ENCODE measurements at places on chromosomes 6 and 20.

DNA sequence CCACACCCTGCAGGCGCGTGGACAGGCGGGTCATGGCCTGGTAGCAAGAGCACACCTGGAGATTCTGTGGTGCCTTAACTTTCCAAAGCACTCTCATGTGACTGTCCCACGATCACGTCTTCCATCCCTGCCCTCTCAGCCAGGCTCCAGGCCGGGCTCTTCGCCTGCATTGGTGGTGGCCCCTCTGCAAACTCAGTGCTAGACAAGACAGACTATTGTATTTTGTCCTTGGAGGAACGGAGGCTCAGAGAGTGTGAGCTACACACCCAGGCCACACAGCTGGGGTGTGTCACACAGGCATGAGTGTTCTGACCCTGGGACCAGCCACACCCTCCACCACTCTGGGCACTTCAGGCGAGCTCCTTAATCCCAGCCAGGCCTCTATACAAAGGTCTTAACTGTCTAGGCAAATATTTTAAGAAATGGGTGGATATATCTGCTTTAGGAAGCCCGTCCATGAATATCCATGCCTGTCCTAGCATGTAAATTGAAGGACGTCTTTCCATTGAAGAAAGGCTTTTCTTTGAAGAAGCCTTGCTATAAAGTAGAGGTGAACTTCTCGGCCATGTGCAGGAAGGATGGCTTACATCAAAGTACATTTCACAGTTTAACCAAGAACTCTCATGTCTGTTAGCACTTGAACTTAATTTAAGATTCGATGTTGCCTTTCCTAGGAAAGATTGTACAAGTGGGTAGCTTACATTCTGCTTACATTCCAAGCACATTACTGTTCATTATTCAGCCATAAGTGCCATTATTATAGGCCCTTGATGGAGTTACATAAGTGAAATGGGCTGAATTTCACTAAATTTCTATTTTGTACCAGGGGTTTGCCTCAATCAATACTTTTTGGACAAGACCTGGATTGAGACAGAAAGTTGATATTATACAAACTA, 263.9 kb downstream of the DLL1 start:
- no peak for DNase-seq

DNA sequence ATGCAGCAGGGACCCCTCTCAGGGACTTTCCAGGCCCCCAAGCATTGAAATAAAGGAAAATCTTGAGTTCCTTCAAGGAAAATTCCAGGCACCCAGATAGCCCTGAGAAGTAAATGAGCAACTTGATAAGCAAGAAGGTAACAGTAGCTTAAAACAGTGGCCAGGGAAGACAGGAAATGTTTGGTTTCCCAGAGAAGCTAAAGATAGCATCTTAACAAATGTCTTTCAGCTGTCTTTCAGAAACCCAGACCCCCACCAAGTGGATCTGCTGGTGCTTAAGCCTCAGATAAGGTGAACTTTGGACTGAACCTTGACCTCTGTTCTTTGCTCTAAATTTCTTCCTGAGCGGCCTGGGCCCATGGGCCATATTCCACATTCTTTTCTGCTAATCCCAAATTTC, 117.8 kb upstream of the CST7 start:
- no peak for DNase-seq

DNA sequence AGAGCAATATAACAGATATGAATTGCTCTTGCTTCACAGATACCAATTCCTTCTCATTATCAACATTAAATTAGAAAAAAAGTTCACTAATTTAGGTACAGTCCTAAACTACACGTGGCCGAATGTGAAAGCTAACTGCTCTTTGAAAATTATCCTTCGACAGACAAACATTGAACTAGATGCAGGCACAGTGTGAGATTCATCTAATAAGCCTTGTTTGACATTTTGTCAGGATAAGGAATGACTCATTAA, 1.1 kb downstream of the FAM184A start:
- DNase-seq, result no peak

- peak; percentile 18 for DNase-seq
Measured at GRCh38 chr20:63896264-63897105, 1.6 kb downstream of the DNAJC5 start.

- no peak for DNase-seq
Measured at GRCh38 chr6:2976571-2977085, 5.3 kb upstream of the SERPINB6 start.

DNA sequence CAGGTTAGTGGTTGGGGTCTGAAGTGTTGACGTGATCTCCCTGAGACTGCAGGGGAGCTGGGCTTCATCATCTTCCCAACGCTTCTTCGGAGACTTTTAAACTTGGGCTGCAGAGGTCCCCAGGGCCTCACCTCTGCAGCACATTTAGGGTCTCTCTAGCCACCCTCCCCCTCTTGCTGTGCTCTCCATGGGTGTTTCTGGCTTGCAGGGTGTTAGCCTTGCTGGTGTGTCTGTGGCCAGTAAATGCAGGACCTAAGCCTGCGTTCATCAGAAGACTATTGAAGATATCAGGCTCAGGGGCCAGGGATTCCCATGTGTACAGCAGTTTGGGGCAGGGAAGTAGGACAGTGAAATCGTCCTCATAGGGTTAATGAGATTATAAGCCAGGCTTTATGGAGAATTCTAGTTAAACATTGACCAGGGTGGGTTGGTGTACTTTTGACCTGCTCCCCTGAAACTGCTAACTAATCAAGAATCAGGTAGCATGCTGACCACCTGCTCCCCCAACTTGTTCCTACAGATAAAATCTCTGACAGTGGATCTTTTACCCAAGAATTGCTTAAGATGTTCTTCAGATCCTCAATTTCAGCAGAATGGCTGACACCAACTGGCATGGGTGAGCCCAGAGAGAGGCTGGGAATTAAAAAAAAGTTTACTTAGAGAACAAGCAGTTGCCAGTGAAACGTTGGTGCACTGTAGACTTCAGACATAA, 3.8 kb upstream of the DDO start:
- DNase-seq, result no peak

DNA sequence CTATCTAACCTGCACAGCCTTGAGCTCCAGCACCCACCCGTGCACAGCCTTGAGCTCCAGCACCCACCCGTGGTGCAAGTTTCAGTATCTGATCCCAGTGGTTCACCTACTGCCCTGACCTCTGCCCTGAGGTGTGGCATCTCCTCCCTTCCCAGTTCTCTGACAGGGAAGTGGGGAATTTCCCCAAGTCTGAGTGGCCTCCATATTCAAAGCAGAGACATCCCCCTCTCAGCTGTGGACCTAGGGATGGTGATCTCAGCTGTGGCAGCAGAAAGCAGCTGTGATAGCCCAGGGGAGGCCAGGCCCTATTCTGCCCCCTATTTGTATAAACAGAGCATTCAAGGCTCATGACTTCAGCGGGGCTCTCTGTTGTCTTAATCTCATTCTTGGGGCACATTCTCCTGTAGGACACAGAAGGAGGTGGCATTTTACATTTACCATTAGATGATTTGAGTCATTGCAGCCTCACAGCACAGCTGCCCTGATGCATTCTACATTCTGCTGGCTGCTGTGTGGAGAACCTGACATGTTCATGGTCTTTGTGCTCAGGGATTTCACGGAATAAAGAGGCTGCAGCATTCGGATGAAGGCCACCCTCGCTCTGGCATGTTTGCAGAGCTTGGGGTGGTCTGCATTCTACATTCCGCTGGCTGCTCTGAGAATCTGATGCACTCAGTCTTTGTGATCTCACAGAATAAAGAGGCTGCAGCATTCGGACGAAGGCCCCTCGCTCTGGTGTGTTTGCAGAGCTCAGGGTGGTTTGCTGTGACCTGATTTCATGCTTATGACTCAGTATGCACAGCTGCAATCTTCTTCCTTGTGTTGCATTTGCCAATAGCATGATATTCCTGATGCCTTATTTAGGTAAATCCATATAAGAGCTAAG, 16.9 kb downstream of the GPR31 start:
- DNase-seq, result no peak

GRCh38 chr6:134846865-134847264, 103.0 kb downstream of the ALDH8A1 start:
- no peak for DNase-seq

DNA sequence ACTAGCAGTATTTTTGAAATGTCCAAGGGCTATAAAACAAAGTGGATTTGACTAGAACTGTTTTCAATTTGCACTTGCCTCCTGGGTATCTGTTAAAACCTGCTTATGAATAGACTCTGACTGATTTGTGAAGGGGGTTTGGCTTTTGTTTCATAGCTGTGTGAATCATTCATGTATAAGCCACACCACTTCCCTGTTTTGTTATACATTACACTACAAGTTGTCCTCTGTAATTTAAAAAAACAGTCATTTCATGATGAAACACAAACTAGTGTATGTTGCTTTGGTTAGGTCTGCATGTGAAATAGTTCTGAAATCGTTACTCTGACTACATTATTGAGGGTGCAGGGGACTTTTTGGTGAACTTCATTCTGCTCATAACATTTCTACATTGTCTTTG, 121.7 kb downstream of the NKAIN2 start:
- DNase-seq, result no peak

DNA sequence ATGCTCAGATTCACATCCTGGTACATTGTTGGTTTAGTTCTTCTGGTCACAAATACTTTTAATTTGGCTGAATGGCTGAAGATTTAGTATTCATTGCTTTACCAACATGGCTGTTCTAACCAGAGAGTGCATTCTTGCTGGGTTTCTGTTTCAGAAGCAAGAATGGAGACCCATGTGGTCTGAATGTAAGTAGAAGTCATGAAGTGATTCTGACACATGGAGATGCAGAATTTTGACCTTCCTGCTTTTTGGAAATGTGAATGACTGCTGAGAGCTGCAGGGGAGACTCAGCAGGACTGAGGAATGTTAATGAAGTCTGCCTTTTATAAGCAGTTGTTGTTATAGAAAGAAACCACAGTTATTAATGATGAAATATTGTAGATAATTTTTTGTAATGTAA, 576.1 kb upstream of the MARCKS start:
- DNase-seq, result no peak

GRCh38 chr20:59996108-59996507, 37.9 kb downstream of the CDH26 start:
- no peak for DNase-seq

- no peak for DNase-seq
Measured at GRCh38 chr6:3318821-3319540, 60.2 kb downstream of the PSMG4 start.

- DNase-seq, result no peak
Measured at GRCh38 chr6:156803353-156803752, 26.2 kb downstream of the ARID1B start.

DNA sequence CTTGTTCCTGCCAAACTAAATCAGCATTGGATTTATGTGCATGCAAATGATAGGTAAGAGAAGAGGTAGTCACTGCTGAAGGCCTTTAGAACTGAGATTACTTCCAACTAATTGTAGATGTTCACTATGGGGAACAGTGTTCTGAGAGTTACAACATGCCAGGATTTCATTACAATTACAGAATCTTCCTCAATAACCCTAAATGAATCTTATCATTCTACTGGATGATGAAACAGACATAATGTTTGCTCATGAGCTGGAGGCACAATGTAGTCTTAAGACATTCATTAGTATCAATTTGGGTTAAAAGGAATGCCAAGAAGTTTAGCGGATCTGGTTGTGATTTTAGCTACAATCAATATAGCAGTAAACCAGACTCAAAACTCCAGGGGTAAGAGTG, 248.9 kb upstream of the THEMIS start:
- DNase-seq, result no peak

DNA sequence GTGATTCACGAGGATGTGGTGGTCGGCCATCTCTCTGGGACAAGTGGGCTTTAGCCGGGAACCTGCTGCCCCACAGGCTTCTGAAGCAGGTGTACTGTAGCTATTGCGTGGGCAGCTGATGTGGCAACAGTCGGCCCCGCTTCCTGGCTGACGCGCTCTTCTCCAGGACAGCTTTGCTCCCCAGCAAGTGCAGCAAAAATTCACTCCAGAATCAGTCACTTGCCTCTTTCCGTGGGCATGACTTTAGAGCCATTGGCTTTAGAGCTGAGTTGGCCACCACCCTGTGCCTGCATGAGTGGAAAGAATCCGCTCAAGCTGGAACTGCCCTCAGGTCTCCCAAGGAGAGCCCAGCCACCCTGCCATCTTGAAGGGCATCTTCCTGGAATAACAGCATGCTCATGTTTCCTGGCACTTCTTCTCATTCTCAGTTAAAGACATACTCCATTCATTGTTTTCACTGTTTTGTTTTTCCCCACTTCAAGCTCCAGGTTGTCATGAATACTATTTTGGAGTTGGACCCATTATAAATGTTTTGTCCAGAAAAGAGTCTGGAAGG, 178.3 kb downstream of the ZDHHC14 start:
- DNase-seq, result no peak

GRCh38 chr6:139256087-139256486, 35.7 kb downstream of the TXLNB start:
- DNase-seq, result peak; percentile 7

GRCh38 chr6:133980168-133980567, 27.1 kb downstream of the TBPL1 start:
- DNase-seq, result no peak

DNA sequence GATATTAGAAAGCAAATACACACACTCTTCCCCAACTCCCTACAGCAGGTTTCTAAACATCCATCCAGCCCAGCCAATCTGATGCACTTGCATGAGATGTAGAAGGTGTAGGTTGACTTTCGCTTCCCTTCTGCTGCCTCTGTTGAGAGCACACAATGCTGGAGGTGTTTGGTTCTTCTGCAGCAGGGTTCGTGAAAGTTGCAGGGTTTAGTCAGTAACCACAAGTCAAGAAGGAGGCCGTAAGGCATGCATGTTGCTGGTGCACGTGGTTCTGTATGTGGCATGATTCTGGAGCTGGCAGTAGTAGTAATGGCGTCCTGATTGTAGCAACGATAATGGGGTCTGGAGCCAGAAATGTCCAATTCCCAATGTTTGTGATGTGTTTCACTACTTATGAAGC, 53.0 kb downstream of the DEK start:
- DNase-seq, result no peak

- DNase-seq, result no peak
Measured at GRCh38 chr6:72260489-72260888, 361.4 kb upstream of the KCNQ5 start.

DNA sequence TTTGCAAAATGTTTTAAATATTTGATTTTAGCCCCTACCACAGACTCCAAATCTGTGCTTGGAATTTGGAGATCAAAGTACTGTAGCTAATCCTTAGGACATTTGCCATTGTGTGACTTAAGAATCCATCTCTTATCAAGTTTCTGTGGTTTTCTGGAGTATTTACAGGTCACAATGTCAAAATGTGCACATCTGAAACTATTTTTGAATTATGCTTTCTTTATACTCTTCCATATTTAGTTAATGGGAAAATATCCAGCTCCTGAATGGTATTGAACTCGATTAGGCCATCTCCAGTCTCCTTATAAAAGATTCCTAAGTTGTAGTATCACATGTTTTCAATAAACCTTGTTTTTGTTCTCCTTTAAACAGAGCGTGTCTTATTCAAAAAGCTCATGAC, 162.5 kb downstream of the KHDC1L start:
- no peak for DNase-seq

DNA sequence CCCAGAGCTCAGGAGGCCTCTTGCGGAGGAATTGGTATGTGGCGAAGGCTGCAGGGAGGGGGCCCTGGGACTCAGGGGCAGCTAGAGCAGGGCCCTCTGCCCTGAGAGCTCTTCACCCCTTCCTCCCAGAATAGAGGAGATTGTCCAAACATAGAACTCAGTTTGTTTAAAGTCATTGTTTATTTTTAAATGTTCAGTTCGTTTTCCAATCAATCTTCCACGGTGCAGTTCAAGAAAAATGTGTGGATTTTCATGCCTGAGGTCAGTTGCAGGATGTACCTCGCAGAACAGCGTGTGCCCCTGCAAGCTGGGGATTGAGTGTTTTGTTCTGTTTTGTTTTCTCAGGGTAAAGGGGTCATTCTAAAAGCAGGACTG, 37.2 kb downstream of the MGME1 start:
- no peak for DNase-seq
